ENCODE measurements at places on chromosomes 2 and 18.

GRCh38 chr18:12391487-12392165 lies 14.6 kb upstream of the AFG3L2 start:
- peak; percentile 47 for DNase-seq

GRCh38 chr18:63752636-63753035 lies 22.6 kb upstream of the SERPINB7 start:
- no peak for DNase-seq

DNA sequence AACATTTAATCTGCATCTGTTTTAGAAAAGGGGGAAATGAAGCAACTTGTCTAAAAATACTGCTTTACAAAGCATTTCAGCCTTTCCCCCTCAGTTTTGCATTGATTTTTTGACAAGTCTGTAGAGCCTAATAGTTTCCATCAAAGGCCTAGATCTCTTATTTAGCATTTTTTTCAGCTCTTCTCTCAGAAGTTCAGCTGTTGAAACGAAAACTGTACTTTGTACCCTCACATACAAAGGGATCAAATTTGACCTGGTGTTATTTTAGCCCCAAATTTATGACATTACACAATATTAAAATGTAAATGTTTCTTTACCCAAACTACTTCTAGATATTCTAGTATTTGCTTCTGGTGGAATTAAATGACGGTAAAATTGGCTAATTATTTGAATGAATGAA lies 13.0 kb downstream of the YPEL5 start:
- DNase-seq, result no peak

DNA sequence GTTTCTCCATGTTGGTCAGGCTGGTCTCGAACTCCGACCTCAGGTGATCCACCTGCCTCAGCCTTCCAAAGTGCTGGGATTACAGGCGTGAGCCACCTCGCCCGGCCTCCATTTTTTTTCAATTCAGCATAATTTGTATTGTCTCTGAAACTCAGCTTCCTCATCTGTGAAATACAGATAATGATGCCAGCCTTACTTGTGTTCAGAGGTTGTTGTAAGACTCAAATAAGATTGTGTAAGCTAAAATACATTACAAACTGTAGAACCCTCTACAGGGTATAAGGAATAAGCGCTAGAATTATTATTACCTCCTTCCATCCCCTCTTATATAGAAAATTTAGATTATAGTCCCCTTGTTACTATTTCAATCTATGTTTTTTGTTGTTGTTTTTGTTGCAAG lies 24.8 kb upstream of the STARD7 start:
- DNase-seq, result peak; percentile 23

GRCh38 chr2:47360927-47361326 lies 42.0 kb upstream of the MSH2 start:
- no peak for DNase-seq

GRCh38 chr2:186687807-186688211 lies 6.1 kb upstream of the FAM171B start:
- DNase-seq, result no peak

DNA sequence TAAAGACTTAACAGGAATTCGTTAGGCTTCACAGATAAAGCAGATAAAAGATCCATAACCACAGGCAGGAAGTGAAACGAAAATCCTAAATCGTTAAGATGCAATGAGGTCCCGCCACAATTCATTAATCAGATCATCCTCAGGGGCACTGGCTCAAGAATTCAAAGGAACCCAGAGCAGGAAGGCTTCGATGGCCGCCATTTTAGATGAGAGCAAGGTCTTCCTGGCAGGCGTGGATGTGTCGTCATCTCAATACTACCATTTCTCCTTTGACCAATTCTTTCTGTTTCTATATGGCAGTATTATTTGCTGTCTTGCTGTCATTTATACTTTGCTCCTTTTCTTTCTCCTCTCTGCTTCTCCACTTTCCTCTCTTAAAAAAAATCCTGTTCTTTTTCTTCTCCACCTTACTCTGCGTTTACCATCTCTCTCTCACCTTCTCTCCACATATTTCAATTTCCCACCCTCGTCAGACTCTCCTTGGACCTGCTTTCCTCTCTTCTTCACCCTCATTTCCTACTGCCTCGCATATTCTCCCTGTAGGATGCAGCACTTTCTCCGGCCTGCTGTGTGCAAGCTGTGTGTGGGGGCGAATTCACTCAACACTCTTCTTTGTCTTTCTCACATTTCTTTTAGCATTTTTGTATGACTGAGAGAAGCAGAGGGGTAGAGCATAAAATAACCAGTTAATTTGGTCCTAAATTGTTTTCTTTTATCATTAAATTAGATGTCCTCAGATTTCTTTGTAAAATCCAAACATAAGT lies 35.1 kb upstream of the LHCGR start:
- no peak for DNase-seq

GRCh38 chr2:230712443-230713330 lies at the start of gene CAB39:
Gene CAB39 (plus strand): TSS chr2:230712842. CDS start chr2:230760002, 47,160 bp downstream.
- DNase-seq, result peak; percentile 93
